Chondrocyte (in vitro differentiated cells): ENCODE measurements at places on chromosomes 16 and 17. TPM values are rescaled to one million over a fixed set of nuclear protein-coding genes. Genes with fewer than 3 reads are reported as not detected.
A peak's percentile ranks its signal among the peaks of the same experiment; 100 is the strongest.

DNA sequence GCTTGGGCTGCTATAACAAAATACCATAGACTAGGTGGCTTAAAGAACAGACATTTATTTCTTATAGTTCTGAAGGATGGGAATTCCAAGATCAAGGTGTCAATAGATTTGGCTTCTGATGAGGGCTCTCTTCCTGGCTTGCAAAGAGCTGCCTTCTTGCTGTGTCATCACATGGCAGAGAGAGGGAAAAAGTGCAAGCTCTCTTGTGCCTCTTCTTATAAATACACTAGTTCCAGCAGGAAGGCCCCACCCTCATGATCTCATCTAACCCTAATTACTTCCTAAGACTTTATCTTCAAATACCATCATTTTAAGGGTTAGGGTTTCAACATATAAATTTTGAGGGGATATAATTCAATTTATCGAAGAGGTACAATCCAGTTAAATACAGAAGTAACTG is 30.6 kb downstream of the ABCA9 start:
- DNase-seq = no peak
- H3K27ac ChIP-seq = no peak overlapping the region
- H3K4me3 ChIP-seq = no peak overlapping the region
- no peaks in the 10 kb centered on the region for H3K27me3 ChIP-seq
- no peaks in the 10 kb centered on the region for H3K4me1 ChIP-seq

DNA sequence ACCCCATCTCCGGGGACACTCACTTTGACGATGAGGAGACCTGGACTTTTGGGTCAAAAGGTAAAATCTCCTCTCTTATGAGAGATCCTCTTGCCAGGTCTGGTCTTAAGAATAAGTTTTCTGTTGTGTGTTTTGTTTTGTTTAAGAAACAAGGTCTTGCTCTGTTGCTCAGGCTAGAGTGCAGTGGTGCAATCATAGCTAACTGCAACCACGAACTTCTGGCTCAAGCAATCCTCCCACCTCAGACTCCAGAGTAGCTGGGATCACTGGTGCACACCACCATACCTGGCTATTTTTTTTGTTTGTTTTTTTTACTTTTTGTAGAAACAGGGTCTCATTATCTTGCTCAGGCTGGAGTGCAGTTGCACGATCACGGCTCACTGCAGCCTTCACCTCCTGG is 4.1 kb downstream of the MMP25 start:
- no peak overlapping the region for H3K27ac ChIP-seq
- DNase-seq = no peak
- H3K36me3 ChIP-seq = peaks cover 9% of the 10 kb centered on the region
- no peak overlapping the region for H3K4me3 ChIP-seq
- peaks cover 27% of the 10 kb centered on the region for H3K27me3 ChIP-seq

DNA sequence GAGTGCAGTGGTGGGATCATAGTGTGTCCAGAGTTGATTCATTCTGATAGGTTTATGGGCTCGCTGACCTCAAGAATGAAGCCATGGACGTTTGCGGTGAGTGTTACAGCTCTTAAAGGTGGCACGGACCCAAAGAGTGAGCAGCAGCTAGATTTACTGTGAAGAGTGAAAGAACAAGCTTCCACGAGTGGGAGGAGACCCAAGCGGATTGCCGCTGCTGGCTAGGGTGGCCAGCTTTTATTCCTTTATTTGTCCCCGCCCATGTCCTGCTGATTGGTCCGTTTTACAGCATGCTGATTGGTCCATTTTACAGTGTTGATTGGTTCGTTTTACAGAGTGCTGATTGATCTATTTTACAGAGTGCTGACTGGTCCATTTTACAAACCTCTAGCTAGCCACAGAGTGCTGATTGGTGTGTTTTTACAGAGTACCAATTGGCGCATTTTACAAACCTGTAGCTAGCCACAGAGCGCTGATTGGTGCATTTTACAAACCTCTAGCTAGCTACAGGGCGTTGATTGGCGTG is 17.5 kb downstream of the CACNG4 start:
- H3K4me1 ChIP-seq = peaks cover 12% of the 10 kb centered on the region
- no peak for DNase-seq
- H3K4me3 ChIP-seq = no peak overlapping the region
- H3K27ac ChIP-seq = no peak overlapping the region
- H3K36me3 ChIP-seq = no peaks in the 10 kb centered on the region
- H3K27me3 ChIP-seq = peaks cover under 1% of the 10 kb centered on the region

- no peak for DNase-seq
- peaks cover 8% of the 10 kb centered on the region for H3K4me1 ChIP-seq
- H3K4me3 ChIP-seq = no peak overlapping the region
- H3K36me3 ChIP-seq = peaks cover 3% of the 10 kb centered on the region
- H3K27me3 ChIP-seq = no peaks in the 10 kb centered on the region
Observed at GRCh38 chr16:27208796-27209195, 5.5 kb downstream of the KDM8 start.

DNA sequence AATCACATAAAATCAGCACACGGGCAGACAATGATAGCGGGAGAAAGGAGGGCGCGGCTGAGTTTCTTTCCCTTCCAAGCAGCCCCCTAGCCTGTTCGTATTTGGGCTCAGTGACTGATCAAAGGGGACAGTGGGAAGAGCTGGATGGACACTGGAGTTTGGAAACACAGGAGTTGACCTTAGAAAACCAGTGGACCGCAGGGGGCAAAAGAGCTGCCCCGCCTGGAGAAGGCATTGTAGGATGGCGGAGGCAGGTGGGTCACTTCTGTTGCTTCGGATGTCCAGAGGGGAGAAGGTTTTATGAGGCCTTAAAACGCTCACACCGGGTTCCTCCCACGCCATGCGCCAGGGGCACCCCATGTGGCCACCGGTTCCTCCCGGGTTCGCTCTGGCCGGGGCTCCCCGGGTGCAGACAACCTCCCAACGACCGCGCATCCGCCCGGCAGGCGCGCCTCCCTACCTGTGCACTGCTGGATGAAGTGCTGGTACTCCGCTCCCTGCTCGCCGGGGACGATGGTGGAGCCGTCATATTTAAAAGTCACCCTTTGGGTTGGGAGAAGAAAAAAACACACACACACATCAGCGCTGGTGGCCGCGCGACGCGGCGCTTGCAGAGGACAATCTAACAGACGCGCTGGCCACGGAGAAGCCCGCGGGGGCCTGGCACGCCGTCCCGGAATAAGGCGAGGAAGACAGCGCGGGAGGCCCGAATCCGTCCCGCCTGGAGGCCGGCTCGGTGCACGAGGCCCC is 662 bp downstream of the COTL1 start:
- H3K4me1 ChIP-seq = peaks cover 52% of the 10 kb centered on the region
- no peaks in the 10 kb centered on the region for H3K36me3 ChIP-seq
- DNase-seq = no peak
- H3K4me3 ChIP-seq = peak overlapping the region; percentile 89
- peak overlapping the region; percentile 65 for H3K27ac ChIP-seq
- no peaks in the 10 kb centered on the region for H3K27me3 ChIP-seq

DNA sequence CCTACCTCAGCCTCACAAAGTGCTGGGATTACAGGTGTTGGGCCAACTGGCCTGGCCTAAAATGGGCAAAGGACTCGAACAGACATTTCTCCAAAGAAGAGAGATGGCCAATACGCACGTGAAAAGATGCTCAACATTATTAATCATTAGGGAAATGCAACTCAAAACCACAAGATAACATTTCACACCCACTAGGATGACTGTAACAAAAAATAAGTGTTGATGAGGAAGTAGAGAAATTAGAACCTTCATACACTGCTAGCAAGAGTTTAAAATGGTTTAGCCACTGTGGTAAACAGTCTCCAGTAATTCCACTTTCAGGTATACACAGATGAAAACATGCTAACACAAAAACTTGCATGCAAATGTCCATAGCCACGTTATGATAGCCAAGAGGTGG is 5.7 kb downstream of the TMED6 start:
- H3K36me3 ChIP-seq = peaks cover 3% of the 10 kb centered on the region
- no peaks in the 10 kb centered on the region for H3K27me3 ChIP-seq
- H3K27ac ChIP-seq = no peak overlapping the region
- DNase-seq = no peak
- peaks cover 5% of the 10 kb centered on the region for H3K4me1 ChIP-seq
- H3K4me3 ChIP-seq = no peak overlapping the region

GRCh38 chr17:15496735-15497670 is 29.6 kb upstream of the CDRT4 start:
- DNase-seq = no peak
- peaks cover 6% of the 10 kb centered on the region for H3K4me1 ChIP-seq
- H3K36me3 ChIP-seq = peaks cover 23% of the 10 kb centered on the region

DNA sequence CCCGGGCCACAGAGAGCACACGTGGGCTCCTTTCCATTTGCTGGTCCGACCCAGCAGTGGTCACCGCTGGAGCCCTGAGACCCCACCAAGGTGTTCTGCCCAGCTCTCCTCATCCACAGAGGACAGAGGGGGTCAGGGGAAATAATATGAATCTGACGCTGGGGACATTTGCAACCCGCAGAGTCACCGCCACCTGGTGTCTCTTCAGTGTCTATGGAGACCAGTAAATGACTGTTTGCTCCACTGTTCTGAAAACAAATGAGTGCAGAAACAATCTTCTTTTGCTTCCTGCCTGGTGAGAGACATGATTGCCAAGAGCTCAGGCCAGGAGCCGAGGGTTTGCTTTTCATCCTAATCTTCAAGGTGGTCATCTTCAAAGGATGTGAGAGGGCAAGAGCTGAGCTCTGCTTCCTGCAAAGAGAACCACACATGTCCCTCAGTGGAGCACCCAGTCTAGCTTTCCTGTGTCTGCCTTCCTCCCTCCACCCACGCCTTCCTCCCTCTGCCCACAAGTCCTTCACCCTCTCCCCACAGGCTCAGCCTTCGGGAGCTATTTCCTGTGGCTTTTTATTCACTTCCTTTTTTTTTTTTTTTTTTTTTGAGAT is 14.7 kb upstream of the KLHDC4 start:
- H3K27me3 ChIP-seq = no peaks in the 10 kb centered on the region
- DNase-seq = no peak
- peak overlapping the region; percentile 75 for H3K27ac ChIP-seq
- no peak overlapping the region for H3K4me3 ChIP-seq
- peaks cover 48% of the 10 kb centered on the region for H3K4me1 ChIP-seq

DNA sequence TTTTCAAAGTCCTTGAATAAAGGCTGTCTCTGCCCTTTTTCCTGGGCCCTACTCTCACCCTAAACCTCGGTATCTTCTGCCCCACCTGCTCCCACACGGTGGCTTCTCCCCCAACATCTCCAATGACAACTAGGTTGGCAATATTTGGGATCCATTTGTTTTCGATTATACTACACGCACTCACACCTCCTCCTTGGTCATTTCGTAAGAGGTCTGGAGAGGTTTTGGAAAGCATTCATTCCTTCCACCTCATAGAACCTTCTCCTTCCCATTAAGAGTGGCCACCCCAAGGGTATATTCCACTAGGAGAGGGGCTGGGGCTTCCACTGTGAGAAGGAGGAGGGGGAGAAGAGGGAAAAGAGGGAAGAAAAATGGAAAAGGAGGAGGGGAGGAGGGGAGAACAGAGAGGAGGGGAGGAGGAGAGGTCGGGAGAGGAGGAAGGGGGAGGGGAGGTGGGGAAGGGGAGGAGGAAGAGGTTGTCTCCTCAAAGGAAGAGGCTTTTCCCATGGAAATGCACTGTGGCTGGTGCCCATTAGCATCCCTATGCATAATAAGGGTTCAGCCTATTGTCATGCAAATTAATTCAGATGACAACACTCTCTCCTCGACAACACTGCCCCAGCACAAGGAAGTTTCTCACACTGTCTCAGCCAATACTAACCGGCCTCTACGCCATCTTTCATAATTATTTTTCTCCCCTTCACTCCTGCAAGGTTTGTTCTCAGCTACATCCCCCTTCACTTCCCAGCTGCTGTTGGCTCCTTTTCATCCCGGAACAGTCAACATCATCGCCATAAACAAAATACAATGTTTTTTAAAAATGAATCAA is 30.0 kb downstream of the SOX9 start:
- no peaks in the 10 kb centered on the region for H3K36me3 ChIP-seq
- peaks cover 10% of the 10 kb centered on the region for H3K4me1 ChIP-seq
- no peak for DNase-seq
- H3K27ac ChIP-seq = no peak overlapping the region

- peaks cover 44% of the 10 kb centered on the region for H3K4me1 ChIP-seq
- no peaks in the 10 kb centered on the region for H3K27me3 ChIP-seq
- peak within 1 kb of the TSS; percentile 96 for H3K27ac ChIP-seq
- peak; percentile 85 for DNase-seq
- peak within 1 kb of the TSS; percentile 97 for H3K4me3 ChIP-seq
- H3K36me3 ChIP-seq = peaks cover 15% of the 10 kb centered on the region
Observed at GRCh38 chr16:1959269-1960039, at the start of gene NDUFB10. NDUFB10 (plus strand) TSS chr16:1959538; CDS start chr16:1959625, 87 bp downstream.

DNA sequence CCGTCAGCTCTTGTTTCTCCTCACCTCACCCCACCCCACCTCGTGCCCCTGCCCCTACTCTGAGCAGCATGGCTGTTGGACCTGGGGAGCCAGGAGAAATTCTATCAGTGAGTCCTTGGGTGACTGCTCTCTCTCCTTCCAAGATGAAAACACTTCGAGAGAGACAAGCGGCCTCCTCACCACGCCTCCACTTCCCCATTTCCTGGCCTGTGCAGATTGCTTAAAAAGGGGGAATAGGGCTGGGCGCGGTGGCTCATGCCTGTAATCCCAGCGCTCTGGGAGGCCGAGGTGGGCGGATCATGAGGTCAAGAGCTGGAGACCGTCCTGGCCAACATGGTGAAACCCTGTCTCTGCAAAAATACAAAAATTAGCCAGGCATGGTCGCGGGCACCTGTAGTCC is 9.5 kb downstream of the DLX4 start:
- no peak for DNase-seq
- H3K27me3 ChIP-seq = peaks cover 54% of the 10 kb centered on the region
- H3K36me3 ChIP-seq = no peaks in the 10 kb centered on the region
- H3K27ac ChIP-seq = no peak overlapping the region

DNA sequence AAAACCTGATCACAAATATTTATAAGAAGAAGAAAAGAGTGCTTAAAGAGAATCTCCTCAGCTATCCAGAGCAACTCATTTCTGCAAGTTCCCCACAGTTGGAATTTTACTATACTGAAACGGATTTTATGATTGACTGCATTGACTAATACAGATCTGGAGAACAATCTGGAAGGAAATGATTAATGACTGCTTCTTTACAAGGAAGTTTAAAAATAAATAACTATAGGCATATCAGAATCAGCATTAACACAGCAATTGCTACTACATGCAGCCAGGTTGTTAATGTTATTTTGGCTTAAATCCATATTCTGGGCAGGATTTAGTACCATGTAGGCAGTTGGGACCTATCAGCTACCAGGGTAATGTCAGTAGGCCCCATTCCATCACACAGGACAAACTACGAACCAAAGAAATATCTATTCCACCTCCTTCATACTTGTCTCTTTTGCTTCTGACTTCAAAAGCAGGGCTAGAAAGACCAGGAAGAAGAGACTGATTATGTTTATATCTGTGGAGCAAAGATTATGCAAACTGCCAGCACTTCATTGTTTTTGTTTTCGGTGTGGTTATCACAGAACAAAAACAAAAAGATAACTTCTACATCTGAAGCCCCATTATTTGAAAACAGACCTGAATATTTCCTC is 3.9 kb downstream of the SKAP1 start:
- H3K27ac ChIP-seq = no peak overlapping the region
- H3K4me3 ChIP-seq = no peak overlapping the region
- H3K36me3 ChIP-seq = peaks cover 4% of the 10 kb centered on the region
- H3K27me3 ChIP-seq = peaks cover 56% of the 10 kb centered on the region
- H3K4me1 ChIP-seq = no peaks in the 10 kb centered on the region
- DNase-seq = no peak

GRCh38 chr17:8175795-8176196 is 384 bp downstream of the TMEM107 start:
- peak overlapping the region; percentile 96 for H3K27ac ChIP-seq
- peak overlapping the region; percentile 91 for H3K4me3 ChIP-seq
- no peak for DNase-seq
- H3K36me3 ChIP-seq = no peaks in the 10 kb centered on the region

- no peaks in the 10 kb centered on the region for H3K36me3 ChIP-seq
- no peak overlapping the region for H3K4me3 ChIP-seq
- no peak for DNase-seq
Observed at GRCh38 chr17:72143245-72143644, 22.4 kb downstream of the SOX9 start.

The SLC13A2 gene
- not detected in 3 replicates for total RNA-seq

The HSD17B1 gene
- 1.4 to 2.6 TPM (median 1.4 TPM) in 3 replicates for total RNA-seq

The AIPL1 gene
- total RNA-seq = not detected in 3 replicates

The RASD1 gene
- 0.31 to 0.72 TPM (median 0.42 TPM) in 3 replicates for total RNA-seq
